ENCODE measurements at places on chromosomes 16 and 17. TPM values are rescaled to one million over a fixed set of nuclear protein-coding genes. Genes with fewer than 3 reads are reported as not detected.

The MYH13 gene
- not detected for total RNA-seq

The CACNG5 gene
- not detected for total RNA-seq

The ST6GALNAC1 gene
- 0.78 TPM for total RNA-seq

The ADCY9 gene
- 9.7 TPM for total RNA-seq

The NDUFAF8 gene
- 71.9 TPM for total RNA-seq

The MT3 gene
- total RNA-seq: 1.9 TPM

The MSLN gene
- not detected for total RNA-seq

The RHBDL3 gene
- 0.26 TPM for total RNA-seq

The PDE6G gene
- 8.7 TPM for total RNA-seq

The HOXB2 gene
- total RNA-seq: 32.8 TPM

The BAIAP3 gene
- total RNA-seq: 0.18 TPM

GRCh38 chr16:68718590-68718989, 18.5 kb upstream of the CDH1 start:
- DNase-seq: no peak
- no peaks in the 10 kb centered on the region for H3K27me3 ChIP-seq
- no peak overlapping the region for H3K27ac ChIP-seq
- peaks cover 18% of the 10 kb centered on the region for H3K4me1 ChIP-seq
- H3K36me3 ChIP-seq: no peaks in the 10 kb centered on the region

- H3K36me3 ChIP-seq: no peaks in the 10 kb centered on the region
- no peak for DNase-seq
- H3K27me3 ChIP-seq: peaks cover 7% of the 10 kb centered on the region
- H3K27ac ChIP-seq: no peak overlapping the region
These were observed 11.6 kb downstream of the WNT9B start for GRCh38 chr17:46862949-46863348.

GRCh38 chr17:15133143-15133542, 132.0 kb downstream of the PMP22 start:
- H3K27ac ChIP-seq: no peak overlapping the region
- no peaks in the 10 kb centered on the region for H3K4me1 ChIP-seq
- DNase-seq: no peak
- no peaks in the 10 kb centered on the region for H3K27me3 ChIP-seq
- H3K36me3 ChIP-seq: no peaks in the 10 kb centered on the region

- no peak overlapping the region for H3K4me3 ChIP-seq
- H3K36me3 ChIP-seq: no peaks in the 10 kb centered on the region
- no peaks in the 10 kb centered on the region for H3K4me1 ChIP-seq
- no peaks in the 10 kb centered on the region for H3K27me3 ChIP-seq
- no peak for DNase-seq
- no peak overlapping the region for H3K27ac ChIP-seq
These were observed 31.3 kb upstream of the ANKRD40CL start for GRCh38 chr17:50798424-50799288.

- H3K36me3 ChIP-seq: peaks cover 35% of the 10 kb centered on the region
- peak overlapping the region; percentile 93 for H3K27ac ChIP-seq
- peak overlapping the region; percentile 79 for H3K4me3 ChIP-seq
- H3K27me3 ChIP-seq: no peaks in the 10 kb centered on the region
These were observed 29.0 kb downstream of the KDM8 start for GRCh38 chr16:27232061-27232900.

DNA sequence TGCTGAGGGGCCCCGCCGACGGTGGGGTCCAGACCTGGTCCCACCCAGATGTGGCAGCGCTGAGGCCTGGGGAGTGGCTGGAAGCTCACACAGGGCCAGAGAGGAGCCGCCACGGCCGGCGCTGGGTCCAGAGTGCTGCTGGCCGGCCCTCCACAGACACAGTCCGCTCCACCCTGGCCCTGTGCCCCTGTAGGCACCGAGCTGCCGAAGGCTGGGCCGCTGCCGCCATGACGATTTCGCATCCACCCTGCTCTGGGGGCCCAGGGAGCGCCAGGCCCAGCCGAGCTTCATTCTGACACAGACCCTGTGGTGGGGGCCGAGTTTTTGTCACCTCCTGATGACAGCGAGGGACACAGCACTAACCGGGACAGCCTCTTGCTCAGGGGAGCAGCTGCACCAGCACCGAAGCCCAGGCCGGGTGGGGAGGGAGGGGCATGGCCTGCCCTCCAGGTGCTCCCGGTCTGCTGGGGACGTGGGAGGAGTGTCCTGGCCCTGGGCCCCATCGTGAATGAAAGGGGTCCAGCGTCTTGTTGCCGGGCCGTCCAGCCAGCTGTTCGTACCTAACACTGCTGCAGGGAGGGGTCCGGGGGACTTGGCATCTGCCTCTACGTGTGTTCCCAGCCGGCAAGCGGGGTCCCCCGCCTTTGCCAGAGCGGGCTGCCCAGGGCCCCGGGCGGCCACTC, 27.1 kb upstream of the SSTR5 start:
- no peak for DNase-seq
- H3K27ac ChIP-seq: no peak overlapping the region
- no peaks in the 10 kb centered on the region for H3K27me3 ChIP-seq

DNA sequence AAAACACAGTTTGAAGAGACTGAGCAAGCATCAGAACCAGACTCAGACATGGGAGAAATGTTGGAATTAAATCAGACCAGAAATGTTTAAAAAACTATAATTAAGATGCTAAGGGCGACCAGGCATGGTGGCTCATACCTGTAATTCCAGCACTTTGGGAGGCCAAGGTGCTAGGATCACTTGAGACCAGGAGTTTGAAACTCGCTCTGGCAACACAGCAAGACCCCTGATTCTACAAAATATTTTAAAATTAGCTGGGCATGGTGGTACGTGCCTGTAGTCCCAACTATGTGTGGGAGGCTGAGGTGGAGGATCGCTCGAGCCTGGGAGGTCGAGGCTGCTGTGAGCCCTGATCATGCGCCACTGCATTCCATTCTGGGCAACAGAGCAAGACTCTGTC, 160.3 kb downstream of the COPRS start:
- DNase-seq: no peak
- H3K4me3 ChIP-seq: no peak overlapping the region
- H3K27me3 ChIP-seq: peaks cover 12% of the 10 kb centered on the region

- H3K36me3 ChIP-seq: no peaks in the 10 kb centered on the region
- peak overlapping the region; percentile 16 for H3K27ac ChIP-seq
- peak; percentile 53 for DNase-seq
These were observed 1.3 kb upstream of the TMEM92 start for GRCh38 chr17:50272711-50273653.

- peaks cover 3% of the 10 kb centered on the region for H3K27me3 ChIP-seq
- H3K36me3 ChIP-seq: no peaks in the 10 kb centered on the region
- no peak overlapping the region for H3K4me3 ChIP-seq
- H3K27ac ChIP-seq: no peak overlapping the region
- H3K4me1 ChIP-seq: no peaks in the 10 kb centered on the region
- no peak for DNase-seq
These were observed 62.2 kb downstream of the IQCK start for GRCh38 chr16:19780321-19780720.

GRCh38 chr17:75442168-75443103, 14.0 kb upstream of the TMEM94 start:
- H3K4me1 ChIP-seq: no peaks in the 10 kb centered on the region
- DNase-seq: no peak
- H3K27ac ChIP-seq: no peak overlapping the region
- H3K4me3 ChIP-seq: no peak overlapping the region
- peaks cover 3% of the 10 kb centered on the region for H3K27me3 ChIP-seq

GRCh38 chr17:60542071-60542470, 16.0 kb upstream of the APPBP2 start:
- peaks cover 8% of the 10 kb centered on the region for H3K27me3 ChIP-seq
- no peaks in the 10 kb centered on the region for H3K4me1 ChIP-seq
- no peak overlapping the region for H3K27ac ChIP-seq
- H3K4me3 ChIP-seq: no peak overlapping the region

GRCh38 chr17:57868910-57869616, 19.2 kb upstream of the MRPS23 start:
- no peak overlapping the region for H3K27ac ChIP-seq
- H3K36me3 ChIP-seq: no peaks in the 10 kb centered on the region
- no peak overlapping the region for H3K4me3 ChIP-seq
- no peak for DNase-seq
- H3K4me1 ChIP-seq: peaks cover 11% of the 10 kb centered on the region

GRCh38 chr17:40070709-40071312, 8.0 kb downstream of the THRA start:
- H3K27ac ChIP-seq: no peak overlapping the region
- H3K4me1 ChIP-seq: peaks cover 36% of the 10 kb centered on the region
- H3K4me3 ChIP-seq: no peak overlapping the region
- no peak for DNase-seq

GRCh38 chr17:55612691-55613141, 101.5 kb upstream of the SMIM36 start:
- no peak overlapping the region for H3K27ac ChIP-seq
- H3K27me3 ChIP-seq: peaks cover 7% of the 10 kb centered on the region
- H3K4me3 ChIP-seq: no peak overlapping the region
- no peaks in the 10 kb centered on the region for H3K4me1 ChIP-seq
- no peak for DNase-seq

DNA sequence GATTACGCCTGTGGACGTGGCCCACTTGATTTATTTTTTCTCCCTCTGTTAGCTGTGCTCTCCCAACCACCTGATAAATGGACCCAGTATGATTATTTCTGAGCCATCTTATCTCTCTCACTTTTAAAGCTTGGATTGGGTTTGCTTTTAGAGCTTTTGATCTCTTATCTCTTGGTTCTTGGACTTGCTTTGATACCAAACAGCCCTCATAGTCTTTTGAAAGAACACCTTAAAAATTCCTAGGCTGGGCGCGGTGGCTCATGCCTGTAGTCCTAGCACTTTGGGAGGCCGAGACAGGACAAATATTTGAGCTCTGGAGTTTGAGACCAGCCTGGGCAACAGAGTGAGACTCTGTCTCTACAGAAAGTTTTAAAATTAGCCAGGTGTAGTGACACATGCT, 25.8 kb downstream of the SMTNL2 start:
- no peak overlapping the region for H3K4me3 ChIP-seq
- DNase-seq: no peak

- no peaks in the 10 kb centered on the region for H3K4me1 ChIP-seq
- H3K4me3 ChIP-seq: no peak overlapping the region
- H3K27me3 ChIP-seq: no peaks in the 10 kb centered on the region
- no peak overlapping the region for H3K27ac ChIP-seq
These were observed 51.7 kb downstream of the ZNF778 start for GRCh38 chr16:89268987-89269735.

- no peaks in the 10 kb centered on the region for H3K36me3 ChIP-seq
- no peak for DNase-seq
- peaks cover 6% of the 10 kb centered on the region for H3K27me3 ChIP-seq
- H3K27ac ChIP-seq: no peak overlapping the region
These were observed 325.8 kb upstream of the CCL2 start for GRCh38 chr17:33929181-33929724.

DNA sequence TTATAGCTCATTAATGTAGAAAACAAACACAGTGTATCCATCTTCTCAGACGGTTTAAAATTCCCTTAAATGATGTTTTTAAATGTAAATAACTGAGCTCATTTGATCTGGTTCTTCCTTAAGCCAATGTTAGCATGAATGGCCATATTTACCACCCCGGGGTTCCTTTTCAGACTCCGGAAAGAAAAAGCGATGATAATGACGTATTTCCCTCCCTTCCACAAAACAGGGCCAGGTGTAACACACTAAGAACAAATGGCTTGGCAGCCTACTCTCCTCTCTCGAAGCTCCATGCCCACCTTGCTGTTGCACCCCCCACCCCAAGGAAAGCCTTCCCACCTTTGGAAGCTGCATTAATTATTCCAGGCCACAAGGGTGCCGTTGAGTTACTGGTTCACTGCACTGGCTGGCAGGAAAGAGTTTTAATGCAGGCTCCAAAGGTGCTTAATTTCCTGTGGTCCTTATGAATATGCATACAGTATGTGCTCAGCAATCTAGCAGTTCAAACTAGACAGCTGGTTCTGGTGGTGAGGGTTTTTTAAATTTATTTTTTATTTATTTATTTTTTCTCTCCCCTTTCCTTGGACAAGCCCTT, 378.9 kb downstream of the WWOX start:
- H3K4me3 ChIP-seq: no peak overlapping the region
- no peak overlapping the region for H3K27ac ChIP-seq
- no peaks in the 10 kb centered on the region for H3K36me3 ChIP-seq
- no peaks in the 10 kb centered on the region for H3K27me3 ChIP-seq
- no peak for DNase-seq

DNA sequence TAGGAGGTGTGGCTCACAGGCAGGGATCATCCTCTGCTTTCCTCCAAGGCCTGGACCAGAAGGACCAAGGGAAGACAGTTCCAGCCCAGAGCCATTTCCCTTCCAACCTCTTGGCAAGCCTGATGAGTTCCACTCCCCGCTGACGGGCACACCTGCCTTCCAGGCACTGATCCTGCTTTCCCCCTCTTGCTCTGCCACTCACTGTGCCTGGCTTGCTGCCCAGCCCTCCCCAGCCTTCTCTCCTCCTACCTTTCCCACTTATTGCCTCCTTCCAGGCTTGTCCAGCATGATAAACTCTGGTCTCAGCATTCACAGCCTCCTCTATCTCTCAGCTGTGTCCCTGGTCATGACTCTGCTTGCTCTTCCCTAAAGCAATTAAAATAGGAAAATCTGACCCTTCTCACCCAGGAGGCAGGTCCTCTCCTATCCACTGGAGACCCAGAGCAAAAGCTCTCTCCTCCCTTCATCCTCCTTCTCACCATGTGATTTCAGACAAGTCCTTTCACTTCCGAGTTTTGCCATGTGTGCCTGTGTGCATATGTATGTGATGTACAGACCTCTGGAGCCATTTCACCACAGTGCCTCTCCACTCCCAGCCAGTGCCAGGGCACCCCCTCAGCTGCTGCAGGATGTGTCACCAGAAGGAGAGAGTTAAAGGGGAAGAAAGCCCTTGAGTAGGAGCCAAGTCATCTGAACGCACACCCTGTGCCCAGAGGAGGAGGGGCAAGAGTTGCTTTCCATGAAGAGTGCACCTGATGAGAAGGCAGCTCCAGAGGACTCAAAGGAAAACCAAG, 13.4 kb upstream of the TMEM170A start:
- DNase-seq: no peak
- H3K27me3 ChIP-seq: peaks cover 2% of the 10 kb centered on the region
- H3K4me3 ChIP-seq: no peak overlapping the region
- H3K27ac ChIP-seq: no peak overlapping the region
- H3K4me1 ChIP-seq: no peaks in the 10 kb centered on the region

GRCh38 chr16:78237841-78238240, 138.4 kb downstream of the WWOX start:
- no peak overlapping the region for H3K27ac ChIP-seq
- no peaks in the 10 kb centered on the region for H3K4me1 ChIP-seq
- no peaks in the 10 kb centered on the region for H3K36me3 ChIP-seq
- H3K27me3 ChIP-seq: no peaks in the 10 kb centered on the region
- no peak for DNase-seq
